Central memory CD8-positive, alpha-beta T cell (primary cell): ENCODE measurements at places on chromosomes 1 and 21.

- DNase-seq = no peak
Measured at GRCh38 chr1:2093636-2094035, 43.4 kb downstream of the PRKCZ start.

- no peak for DNase-seq
Measured at GRCh38 chr1:25780318-25781129, 19.5 kb upstream of the SELENON start.

GRCh38 chr1:225762444-225762843 lies 15.2 kb upstream of the SRP9 start:
- no peak for DNase-seq

- DNase-seq = no peak
Measured at GRCh38 chr1:50992532-50993318, 22.7 kb downstream of the CDKN2C start.

- no peak for DNase-seq
Measured at GRCh38 chr21:28705616-28706015, 287.1 kb downstream of the LTN1 start.

DNA sequence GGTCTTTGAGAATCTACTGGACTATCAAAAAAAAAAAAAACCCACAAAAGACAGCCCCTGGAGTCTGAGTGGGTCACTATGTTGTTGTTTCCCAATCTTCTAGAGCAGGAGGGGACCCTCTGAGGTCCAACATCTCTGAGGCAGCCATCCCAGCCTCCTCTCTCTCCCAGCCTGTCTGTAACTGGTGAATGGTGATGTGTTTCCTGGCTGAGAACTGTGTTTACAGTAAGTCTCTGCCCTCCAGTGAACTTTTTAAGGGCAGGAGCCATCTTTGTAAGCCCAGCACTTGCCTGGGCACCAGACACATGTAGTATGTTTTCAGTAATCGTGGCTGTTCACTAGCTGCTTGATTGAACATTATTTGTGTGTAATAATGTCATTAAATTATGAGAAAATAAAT lies 85.7 kb downstream of the SPATA46 start:
- no peak for DNase-seq

GRCh38 chr1:209884665-209885117 lies 53.3 kb upstream of the SYT14 start:
- DNase-seq = no peak

DNA sequence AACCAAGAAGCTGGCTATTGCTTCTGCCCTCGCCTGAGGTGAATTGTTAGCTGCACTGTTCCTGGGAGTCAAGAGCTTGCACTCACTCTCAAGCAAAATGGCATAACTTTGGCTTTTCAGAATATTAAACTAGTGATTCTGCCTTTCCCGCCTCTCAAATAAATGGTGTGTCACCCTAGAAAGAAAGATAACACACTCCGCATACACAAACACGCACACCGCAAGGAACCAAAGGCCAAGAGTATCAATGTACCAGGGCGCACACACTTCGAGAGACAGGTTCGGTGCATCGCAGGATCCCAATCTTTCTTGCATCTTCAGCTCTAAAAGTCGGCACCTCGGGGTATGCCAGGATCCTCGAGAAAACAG lies 470 bp upstream of the RTCA start:
- DNase-seq = no peak

DNA sequence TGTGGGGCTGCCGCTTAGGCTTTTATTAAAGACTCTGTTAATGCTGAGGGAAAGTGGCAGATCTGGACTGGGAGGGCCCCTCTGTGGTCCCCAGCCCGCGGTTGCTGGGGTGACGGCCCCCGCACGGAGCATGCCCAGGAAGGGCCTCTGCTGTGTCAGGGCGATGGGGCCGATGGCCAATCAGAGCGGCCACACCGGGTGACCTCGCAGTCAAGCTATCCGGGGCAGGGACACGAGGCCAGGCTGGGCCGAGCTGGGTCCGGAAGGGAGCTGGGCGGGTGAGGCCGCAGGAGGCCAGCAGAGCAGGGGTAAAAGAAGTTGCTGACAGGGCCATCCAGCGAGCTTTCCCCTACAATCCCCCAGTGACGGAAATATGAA lies 145.1 kb downstream of the CASZ1 start:
- DNase-seq = no peak

GRCh38 chr1:9302745-9303524 lies 10.2 kb downstream of the SPSB1 start:
- DNase-seq = no peak

- no peak for DNase-seq
Measured at GRCh38 chr1:166721145-166721544, 118.1 kb upstream of the POGK start.

DNA sequence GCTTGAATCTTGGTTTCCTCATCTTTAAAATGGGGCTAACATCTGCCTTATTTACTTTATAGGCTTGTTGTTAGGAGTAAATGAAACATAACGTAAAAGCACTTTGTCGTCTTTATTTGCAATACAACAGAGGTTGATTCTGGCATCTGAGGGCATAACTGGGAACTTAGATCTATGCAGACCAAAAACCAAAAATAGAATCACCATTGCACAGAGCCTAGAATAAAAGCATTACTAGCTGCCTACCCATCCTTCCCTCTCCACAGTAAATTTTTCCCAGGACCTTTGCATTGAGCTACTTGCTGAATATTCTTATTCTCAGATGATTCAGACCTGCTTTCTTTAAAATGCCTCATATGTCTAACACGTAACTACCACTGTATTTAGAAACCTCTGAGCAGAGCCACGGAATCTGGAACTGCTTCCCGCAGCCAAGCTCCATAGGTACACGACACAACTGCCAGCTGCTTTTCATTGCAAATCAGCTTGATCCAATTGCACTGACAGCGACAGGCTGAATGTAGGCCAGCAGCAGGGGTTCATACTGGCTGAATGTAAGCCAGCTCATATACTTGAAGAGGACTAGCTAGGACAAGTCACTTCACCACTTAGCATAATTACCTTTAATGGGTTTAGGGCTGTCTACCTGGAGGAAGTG lies 33.2 kb upstream of the SERBP1 start:
- no peak for DNase-seq

- no peak for DNase-seq
Measured at GRCh38 chr1:30701258-30701633, 22.1 kb downstream of the MATN1 start.

GRCh38 chr1:8981169-8981568 lies 35.5 kb downstream of the CA6 start:
- no peak for DNase-seq

- no peak for DNase-seq
Measured at GRCh38 chr21:31872452-31873274, at the start of gene HUNK. Gene HUNK, plus strand, starts transcription at chr21:31873020. Its CDS starts 655 bp downstream, at chr21:31873675.

DNA sequence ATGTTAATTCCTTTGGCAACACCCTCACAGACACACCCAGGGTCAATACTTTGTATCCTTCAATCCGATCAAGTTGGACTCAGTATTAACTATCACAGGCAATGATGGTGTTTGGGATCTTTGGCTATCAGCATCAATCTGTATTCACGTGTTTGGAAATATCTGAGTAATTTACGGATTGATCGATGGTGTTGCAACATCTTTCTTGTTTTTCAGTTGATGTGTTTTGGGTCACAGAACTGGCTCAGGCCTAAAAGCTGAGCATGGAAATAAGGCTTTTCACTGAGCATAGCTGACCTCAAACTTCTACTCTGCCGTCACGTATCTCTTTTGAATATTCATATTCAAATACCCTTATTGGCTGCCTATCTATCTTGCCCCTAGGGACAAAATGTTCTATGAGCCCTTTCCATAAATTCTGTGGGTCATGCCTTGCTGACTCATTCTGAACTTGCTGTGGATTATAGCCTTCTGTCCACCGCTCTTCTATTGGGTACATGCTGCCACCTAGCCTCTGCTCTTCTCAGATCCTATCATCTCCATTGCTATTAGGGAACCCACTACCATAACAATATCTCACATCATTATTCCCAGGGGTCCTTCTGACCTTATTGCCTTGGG lies 156.0 kb downstream of the PDE4B start:
- no peak for DNase-seq

DNA sequence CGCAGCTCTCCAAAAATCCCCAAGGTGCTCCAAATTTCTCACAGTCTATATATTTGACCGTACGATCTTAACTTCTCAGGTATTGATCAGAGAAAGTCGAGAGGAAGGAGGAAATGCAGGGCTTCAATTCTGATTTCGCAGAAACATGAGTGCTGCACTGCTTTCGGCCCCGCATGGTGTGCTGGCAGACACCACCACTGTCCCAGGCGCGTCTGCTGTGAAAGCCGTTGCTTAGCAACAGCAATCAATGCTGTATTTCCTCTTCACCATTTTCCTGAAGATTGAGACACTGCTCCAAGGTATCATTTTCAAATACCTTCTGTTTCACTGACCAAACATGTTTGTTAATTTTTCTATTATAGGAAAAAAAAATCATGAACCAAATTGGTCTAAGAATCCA lies 296.3 kb downstream of the SMYD3 start:
- DNase-seq = no peak

DNA sequence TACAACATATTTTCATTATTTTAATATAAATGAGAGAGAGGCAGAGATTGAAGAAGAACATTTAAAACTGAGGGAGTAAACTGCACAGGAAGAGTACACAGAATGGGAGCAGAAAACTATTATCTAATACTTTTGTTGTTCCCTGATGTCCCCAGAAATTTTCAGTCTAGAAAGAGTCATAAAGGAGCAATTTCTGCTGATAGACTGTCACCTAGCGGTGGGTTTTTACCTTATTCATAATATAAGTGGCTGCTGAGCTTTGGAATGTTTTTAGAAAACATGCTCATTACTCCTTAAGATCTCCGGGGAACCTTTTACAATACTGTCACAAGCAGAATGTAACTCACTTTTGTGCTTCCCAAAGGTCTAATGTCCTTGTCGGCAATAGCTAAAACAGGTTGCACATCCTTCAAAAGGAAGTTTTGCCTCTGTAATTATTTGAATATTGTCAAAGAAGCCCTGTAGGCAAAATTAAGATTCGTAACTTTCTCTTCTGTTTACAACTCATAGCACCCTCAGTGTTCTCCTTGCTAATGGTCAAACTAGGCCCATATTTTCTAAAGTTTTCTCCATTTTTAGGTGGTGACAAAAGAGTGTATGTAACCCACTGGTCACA lies 4.9 kb upstream of the NPL start:
- no peak for DNase-seq

DNA sequence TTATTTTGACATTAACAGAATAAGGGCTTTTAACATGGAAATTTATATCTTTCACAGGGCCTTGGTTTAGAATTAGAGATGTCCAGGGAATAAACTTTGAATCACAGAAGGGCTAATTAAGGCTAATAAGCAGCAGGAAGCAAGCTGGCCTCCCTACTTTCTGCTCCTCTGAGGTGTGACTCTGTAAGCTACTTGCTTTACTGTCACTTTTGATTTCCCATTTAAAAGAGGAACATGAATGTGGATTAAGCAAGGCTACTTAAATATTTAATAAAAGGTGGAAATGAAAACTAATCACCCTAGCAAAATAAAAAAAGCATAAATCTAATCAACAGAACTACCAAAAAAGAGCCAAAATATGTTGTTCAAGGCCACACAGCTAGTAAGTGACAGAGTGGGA lies 28.9 kb upstream of the CD5L start:
- no peak for DNase-seq

GRCh38 chr21:37907076-37907475 lies 9.2 kb downstream of the KCNJ6 start:
- DNase-seq = no peak

DNA sequence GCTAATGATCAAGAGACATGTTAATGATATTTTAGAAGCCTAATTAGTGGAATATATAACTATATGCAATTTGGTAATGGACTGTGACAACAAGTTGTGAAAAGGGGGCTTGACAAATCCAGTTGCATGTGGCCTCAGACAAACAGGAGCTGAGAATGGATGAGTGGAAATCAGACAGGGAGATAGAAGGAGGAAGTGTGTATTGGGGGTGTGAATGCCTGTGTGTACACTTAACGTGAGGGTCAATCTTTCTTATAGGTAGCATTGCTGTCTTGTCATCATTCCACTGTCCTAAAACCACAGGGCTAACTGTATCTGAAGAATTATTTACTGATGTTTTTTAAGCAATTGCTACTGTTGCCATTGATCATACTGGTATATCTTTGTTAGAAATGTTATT lies 64.8 kb downstream of the PBX1 start:
- no peak for DNase-seq

DNA sequence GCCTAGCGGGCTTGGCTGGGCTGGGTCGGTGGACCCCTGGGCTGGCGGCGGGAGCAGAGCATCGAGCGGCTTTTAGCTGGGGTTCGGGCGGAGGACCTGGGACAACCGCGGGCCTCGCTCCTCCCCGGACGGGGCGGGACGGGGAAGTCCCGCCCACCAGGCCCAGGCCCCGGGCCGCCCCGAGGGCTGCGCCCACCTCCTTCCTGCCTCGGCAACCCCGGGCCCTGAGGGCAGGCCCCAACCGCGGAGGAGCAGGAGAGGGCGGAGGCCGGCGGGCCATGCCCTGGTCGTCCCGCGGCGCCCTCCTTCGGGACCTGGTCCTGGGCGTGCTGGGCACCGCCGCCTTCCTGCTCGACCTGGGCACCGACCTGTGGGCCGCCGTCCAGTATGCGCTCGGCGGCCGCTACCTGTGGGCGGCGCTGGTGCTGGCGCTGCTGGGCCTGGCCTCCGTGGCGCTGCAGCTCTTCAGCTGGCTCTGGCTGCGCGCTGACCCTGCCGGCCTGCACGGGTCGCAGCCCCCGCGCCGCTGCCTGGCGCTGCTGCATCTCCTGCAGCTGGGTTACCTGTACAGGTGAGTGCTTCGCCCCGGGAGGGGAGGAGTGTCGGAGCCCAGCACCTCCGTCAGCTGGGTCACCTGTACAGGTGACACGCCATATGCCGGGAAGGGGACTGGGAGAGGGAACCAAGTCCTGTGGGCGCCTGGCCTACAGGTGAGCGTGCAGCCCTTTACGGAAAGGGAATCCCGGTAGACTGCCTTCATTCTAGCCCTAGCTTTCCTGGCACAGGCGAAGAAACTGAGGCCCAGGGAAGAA lies at the start of gene XKR8:
Gene XKR8, plus strand, starts transcription at position 182 of the 812 bp plus-strand sequence. Its CDS starts 97 bp downstream, at position 279.
- DNase-seq = peak; percentile 73

DNA sequence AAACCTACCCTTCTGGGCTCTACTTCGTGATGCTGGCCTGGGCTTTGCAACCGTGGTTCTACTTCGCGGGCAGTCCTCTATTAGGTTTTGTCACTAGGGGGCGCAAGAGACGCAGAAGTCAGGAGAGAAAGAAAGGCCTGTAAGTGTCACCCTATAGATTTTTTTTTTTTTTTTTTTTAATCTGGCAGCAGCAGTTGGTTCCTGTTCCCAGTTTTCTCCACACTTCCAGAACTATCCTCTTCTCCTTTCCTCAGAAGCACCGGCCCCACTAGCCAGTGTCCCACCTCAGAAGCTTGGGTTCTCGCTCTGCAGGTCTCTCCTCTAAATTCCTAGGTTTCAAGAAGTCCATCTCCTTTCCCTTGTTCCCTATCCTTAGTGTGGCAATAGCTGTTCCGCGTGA lies 9.1 kb upstream of the LCE2D start:
- no peak for DNase-seq

GRCh38 chr1:221067721-221068120 lies 188.5 kb downstream of the HLX start:
- no peak for DNase-seq

DNA sequence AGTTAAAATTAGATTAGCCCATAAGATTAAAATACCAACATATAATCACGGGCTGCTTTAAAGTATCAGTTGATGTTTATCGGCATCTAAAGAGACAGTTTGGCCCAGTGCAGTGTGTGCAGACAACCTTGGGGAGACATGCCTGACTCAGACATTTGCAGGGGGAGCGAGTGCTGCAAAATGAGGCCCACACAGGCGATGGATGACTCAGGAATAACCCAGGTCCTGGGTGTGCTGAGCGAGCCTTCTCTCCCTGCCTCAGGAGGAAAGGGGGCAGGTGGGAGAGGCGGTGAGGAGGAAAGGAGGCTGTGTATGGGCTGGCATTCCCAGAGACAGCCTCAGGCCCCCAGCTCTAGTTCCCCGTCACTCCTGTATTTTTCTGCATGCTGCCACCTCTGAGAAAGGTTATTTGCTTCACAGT lies 9.0 kb downstream of the SLC9A1 start:
- DNase-seq = no peak
